Activated T-cell treated with anti-CD3 and anti-CD28 coated beads, Interleukin-2, amount 50 U/mL, for 72 hours (primary cell): ENCODE measurements at places on chromosomes 12 and 14.

GRCh38 chr12:93223440-93224426, 154.0 kb upstream of the NUDT4 start:
- no peak overlapping the region for H3K27ac ChIP-seq
- H3K4me1 ChIP-seq = no peaks in the 10 kb centered on the region
- no peaks in the 10 kb centered on the region for H3K27me3 ChIP-seq

GRCh38 chr12:126404293-126404881, 1339.2 kb downstream of the AACS start:
- no peak for DNase-seq
- H3K27me3 ChIP-seq = no peaks in the 10 kb centered on the region

GRCh38 chr12:45416126-45416525, 200.2 kb downstream of the ANO6 start:
- H3K4me1 ChIP-seq = peaks cover 7% of the 10 kb centered on the region
- H3K4me3 ChIP-seq = no peak overlapping the region
- H3K27ac ChIP-seq = no peak overlapping the region
- DNase-seq = no peak

DNA sequence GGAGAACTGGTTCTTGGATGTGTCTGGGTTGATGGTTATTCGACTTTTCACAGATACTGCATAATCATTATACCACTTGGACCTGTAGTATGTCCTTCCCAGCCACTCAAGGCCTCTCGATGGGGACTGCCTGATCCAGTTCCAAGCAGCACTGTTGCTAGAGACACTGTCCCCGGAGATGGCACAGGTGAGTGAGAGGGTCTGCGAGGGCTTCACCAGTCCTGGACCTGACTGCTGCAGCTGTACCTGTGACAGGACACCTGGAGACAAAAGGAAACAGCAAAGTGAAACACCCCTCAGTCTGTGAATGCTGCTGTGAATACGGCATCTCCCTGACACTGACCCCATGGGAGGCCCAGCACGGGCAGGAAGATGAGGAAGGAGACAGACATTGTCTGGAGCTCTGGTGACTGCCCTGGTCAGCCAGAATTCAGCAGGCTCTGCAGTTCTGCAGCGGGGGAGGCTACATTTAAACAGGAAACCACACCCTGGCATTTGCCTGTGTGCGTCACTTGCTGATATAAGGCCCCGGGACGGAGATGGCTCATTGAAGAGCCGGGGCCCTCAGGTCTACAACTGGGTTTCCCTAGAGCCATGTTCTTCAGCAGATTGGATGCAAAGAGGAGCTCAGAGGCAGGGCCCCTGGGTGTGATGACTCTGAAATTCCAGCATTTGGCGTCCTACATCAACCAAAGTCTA, 413.6 kb downstream of the TMEM121 start:
- H3K4me1 ChIP-seq = peaks cover 12% of the 10 kb centered on the region
- H3K27me3 ChIP-seq = peaks cover 13% of the 10 kb centered on the region
- peaks cover 9% of the 10 kb centered on the region for H3K36me3 ChIP-seq
- H3K4me3 ChIP-seq = no peak overlapping the region
- no peak for DNase-seq

DNA sequence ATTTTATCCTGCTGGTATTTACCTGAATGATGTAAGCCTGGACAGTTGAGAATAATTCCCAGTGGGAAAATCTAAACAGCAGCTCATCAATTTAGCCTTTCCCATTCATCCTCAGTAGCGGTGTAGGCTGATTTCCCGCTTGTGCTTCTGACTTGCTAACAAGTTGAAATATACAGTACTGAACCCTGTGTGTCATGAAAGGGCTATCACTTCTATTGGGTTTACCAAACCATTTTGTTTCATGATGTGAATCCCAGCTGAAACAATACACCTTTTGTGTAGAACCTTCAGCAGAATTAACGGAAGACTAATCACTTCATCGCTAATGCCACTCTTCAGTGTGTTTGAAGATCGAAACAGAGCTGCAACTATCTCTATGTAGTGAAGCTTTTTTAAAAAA, 88.4 kb downstream of the POLR3B start:
- no peaks in the 10 kb centered on the region for H3K27me3 ChIP-seq
- no peak for DNase-seq
- H3K4me3 ChIP-seq = no peak overlapping the region
- H3K36me3 ChIP-seq = no peaks in the 10 kb centered on the region
- no peak overlapping the region for H3K27ac ChIP-seq

GRCh38 chr14:81521356-81521755, 12.3 kb downstream of the SEL1L start:
- H3K4me3 ChIP-seq = no peak overlapping the region
- no peak for DNase-seq
- H3K4me1 ChIP-seq = peaks cover 44% of the 10 kb centered on the region
- peaks cover 44% of the 10 kb centered on the region for H3K36me3 ChIP-seq
- H3K27me3 ChIP-seq = no peaks in the 10 kb centered on the region

GRCh38 chr12:104520242-104520900, 63.6 kb downstream of the CHST11 start:
- peaks cover 2% of the 10 kb centered on the region for H3K36me3 ChIP-seq
- peaks cover 60% of the 10 kb centered on the region for H3K4me1 ChIP-seq
- no peaks in the 10 kb centered on the region for H3K27me3 ChIP-seq
- H3K4me3 ChIP-seq = no peak overlapping the region
- no peak overlapping the region for H3K27ac ChIP-seq
- DNase-seq = no peak

DNA sequence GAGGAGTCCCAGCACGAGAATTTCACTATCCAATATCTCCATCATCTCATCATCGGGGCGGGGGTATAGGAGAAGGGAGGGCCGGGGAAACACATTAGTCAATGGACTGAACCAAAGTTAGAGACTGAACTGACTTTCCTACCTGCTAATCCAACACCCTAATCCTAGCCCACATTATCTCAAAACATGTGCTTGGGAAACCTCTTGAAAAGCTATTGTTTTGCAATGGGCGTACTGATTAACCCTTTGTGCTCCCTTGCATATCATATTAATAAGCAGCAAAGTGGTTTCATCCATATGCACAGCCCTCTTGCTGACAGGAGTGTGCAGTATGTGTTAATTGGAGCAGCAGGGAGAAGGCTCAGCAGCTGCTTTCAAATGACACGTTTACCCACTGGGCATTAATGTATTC, 125.7 kb upstream of the GRIP1 start:
- no peak overlapping the region for H3K4me3 ChIP-seq
- no peaks in the 10 kb centered on the region for H3K27me3 ChIP-seq
- peaks cover 1% of the 10 kb centered on the region for H3K4me1 ChIP-seq
- no peak for DNase-seq

GRCh38 chr12:76410371-76410770, 62.2 kb upstream of the BBS10 start:
- H3K4me3 ChIP-seq = no peak overlapping the region
- no peak for DNase-seq
- no peaks in the 10 kb centered on the region for H3K36me3 ChIP-seq

DNA sequence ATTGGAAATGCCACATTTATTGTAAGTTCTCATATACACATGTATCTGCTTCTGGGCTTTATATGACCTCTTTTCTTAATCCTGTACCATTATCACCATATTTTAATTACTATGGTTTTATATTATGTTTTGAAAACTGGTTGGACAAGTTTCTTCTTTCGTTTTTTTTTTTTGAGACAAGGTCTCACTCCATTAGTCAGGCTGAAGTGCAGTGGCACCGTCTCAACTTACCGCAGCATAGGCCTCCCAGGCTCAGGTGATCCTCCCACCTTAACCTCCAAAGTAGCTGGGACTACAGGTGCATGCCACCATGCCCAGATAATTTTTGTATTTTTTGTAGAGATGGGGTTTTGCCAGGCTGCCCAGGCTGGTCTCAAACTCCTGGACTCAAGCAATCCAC, 44.6 kb downstream of the GALNT4 start:
- H3K36me3 ChIP-seq = peaks cover 3% of the 10 kb centered on the region
- H3K4me1 ChIP-seq = peaks cover 10% of the 10 kb centered on the region
- no peaks in the 10 kb centered on the region for H3K27me3 ChIP-seq

- H3K4me3 ChIP-seq = peak overlapping the region; percentile 51
- H3K27me3 ChIP-seq = peaks cover 35% of the 10 kb centered on the region
- no peak overlapping the region for H3K27ac ChIP-seq
- peaks cover 46% of the 10 kb centered on the region for H3K4me1 ChIP-seq
- DNase-seq = no peak
- peaks cover 3% of the 10 kb centered on the region for H3K36me3 ChIP-seq
These were observed 28.1 kb upstream of the IL22 start for GRCh38 chr12:68281322-68282077.

GRCh38 chr12:14833952-14834351, 9.4 kb downstream of the ART4 start:
- no peak overlapping the region for H3K4me3 ChIP-seq
- H3K27me3 ChIP-seq = peaks cover 15% of the 10 kb centered on the region
- H3K4me1 ChIP-seq = peaks cover 5% of the 10 kb centered on the region
- no peaks in the 10 kb centered on the region for H3K36me3 ChIP-seq

GRCh38 chr12:103455020-103455763, 40.6 kb downstream of the C12orf42 start:
- H3K27ac ChIP-seq = no peak overlapping the region
- no peaks in the 10 kb centered on the region for H3K36me3 ChIP-seq
- no peaks in the 10 kb centered on the region for H3K27me3 ChIP-seq
- peaks cover 32% of the 10 kb centered on the region for H3K4me1 ChIP-seq

- H3K27me3 ChIP-seq = peaks cover 36% of the 10 kb centered on the region
- no peak for DNase-seq
- peak overlapping the region; percentile 6 for H3K4me3 ChIP-seq
- peak overlapping the region; percentile 21 for H3K27ac ChIP-seq
These were observed 16.0 kb downstream of the FIGNL2 start for GRCh38 chr12:51832354-51833107.

DNA sequence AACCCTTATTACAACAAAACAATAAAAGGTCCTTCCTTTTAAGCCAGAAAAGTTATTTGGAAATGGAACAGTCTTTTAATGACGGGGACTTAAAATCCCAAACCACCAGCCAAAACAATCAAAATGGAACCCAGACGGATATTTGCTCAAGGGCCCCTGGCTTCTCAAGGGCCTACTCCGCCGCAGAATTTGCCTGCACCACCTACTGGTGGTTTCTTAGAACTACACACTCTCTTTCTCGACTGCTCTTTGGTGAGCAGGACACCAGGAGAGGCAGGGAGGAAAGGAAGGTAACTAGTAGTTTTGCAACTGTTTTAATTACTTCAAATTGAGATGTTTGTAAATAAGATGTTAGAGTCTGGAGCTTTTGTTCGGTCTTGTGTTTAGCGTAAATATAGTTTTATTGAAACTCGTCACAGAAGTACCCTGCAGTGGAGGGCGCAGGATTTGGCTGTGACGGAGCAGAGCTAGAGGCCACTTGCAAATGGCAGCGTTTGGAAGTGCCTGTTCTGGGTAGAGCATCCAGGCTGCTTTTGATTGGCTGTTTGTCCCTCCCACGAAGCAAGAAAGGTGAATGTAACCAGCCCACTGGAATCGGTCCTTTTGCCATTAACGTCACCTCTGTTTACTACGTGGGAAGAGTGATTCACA, 238.5 kb downstream of the CACNA1C start:
- no peak overlapping the region for H3K4me3 ChIP-seq
- peaks cover 11% of the 10 kb centered on the region for H3K4me1 ChIP-seq
- peak; percentile 56 for DNase-seq
- peaks cover 5% of the 10 kb centered on the region for H3K27me3 ChIP-seq

DNA sequence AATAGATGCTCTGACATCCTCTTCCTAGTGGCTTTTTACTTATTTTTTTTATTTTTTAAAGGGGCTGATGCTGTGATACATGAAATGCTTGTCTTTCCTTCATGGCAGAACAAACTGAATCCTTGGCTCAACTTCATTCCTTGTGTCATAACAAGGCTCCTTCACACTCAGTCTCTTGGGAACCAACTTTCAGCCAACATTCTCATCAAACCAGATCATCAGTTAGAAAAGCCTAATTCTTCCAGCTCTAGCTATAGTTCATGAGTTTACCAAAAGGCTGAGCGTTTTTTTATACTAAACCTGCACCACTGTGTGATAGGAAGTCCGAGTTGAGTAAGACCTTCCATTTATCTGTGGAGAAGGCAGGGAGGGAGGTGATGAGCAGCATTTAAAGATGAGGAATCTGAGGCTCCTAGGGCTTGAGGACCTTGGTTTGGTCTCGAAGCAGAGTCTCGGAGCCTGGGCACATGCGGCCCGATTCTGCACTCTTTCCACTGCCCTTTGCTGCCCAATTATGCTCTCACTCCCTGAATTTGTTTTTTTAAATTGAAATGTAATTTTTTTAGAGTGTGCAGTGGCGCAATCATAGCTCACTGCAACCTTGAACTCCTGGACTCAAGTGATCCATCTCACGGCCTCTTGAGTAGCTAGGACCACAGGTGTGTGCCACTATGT, 8.2 kb downstream of the GPRC5D start:
- no peak for DNase-seq
- no peak overlapping the region for H3K4me3 ChIP-seq
- no peaks in the 10 kb centered on the region for H3K27me3 ChIP-seq
- peaks cover 8% of the 10 kb centered on the region for H3K4me1 ChIP-seq
- no peaks in the 10 kb centered on the region for H3K36me3 ChIP-seq

DNA sequence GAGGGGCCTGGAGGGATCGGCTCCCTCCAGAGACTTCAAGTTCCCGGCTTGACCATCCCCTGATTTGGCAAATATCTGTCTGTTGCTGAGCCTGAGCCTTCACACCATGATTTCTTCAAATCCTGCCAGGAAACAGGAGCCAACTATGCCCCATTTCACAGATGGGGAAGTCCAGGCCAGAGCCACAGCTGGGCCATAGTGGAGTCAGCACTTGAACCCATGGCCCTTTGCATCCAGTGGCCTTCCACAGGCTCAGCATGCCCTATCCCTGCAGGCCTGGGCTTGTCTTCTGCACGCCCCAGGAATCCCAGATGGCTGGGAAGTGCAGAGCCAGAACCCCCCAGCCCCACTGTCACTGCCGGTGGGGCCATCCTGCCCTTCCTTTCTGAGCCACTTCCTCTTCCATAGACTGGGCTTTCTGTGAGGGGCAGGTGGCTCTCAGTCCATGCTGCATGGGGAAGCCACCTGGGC, 44.9 kb downstream of the CYP46A1 start:
- H3K27ac ChIP-seq = no peak overlapping the region
- H3K4me3 ChIP-seq = no peak overlapping the region
- no peaks in the 10 kb centered on the region for H3K36me3 ChIP-seq
- peaks cover 27% of the 10 kb centered on the region for H3K27me3 ChIP-seq
- DNase-seq = no peak
- no peaks in the 10 kb centered on the region for H3K4me1 ChIP-seq

DNA sequence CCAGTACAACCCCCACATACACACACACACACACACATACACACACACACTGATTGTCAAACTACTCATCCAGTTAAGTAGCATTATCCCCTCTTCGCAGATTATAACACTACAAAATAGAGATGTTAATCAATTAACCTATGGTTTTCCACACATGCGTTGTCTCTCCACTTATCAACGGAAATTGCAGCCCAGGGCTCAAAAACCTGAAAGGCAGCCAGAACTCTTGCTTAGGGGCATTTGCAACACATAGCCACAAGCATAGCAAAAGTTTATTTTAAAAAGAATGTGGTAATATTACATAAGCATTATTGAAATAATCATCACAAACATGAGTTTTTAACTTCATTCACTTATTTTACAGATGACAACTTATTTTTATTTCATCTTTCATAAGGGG, 265.8 kb downstream of the SLC16A7 start:
- no peak overlapping the region for H3K27ac ChIP-seq
- no peaks in the 10 kb centered on the region for H3K4me1 ChIP-seq
- no peaks in the 10 kb centered on the region for H3K27me3 ChIP-seq
- no peak for DNase-seq

- no peak overlapping the region for H3K27ac ChIP-seq
- no peaks in the 10 kb centered on the region for H3K36me3 ChIP-seq
- peaks cover 12% of the 10 kb centered on the region for H3K27me3 ChIP-seq
- DNase-seq = no peak
- no peaks in the 10 kb centered on the region for H3K4me1 ChIP-seq
These were observed 107.1 kb upstream of the WSCD2 start for GRCh38 chr12:108021949-108022522.

GRCh38 chr14:88748288-88748687, 44.5 kb downstream of the EML5 start:
- peaks cover 2% of the 10 kb centered on the region for H3K36me3 ChIP-seq
- DNase-seq = no peak
- H3K27me3 ChIP-seq = no peaks in the 10 kb centered on the region
- H3K27ac ChIP-seq = no peak overlapping the region
- no peaks in the 10 kb centered on the region for H3K4me1 ChIP-seq
- no peak overlapping the region for H3K4me3 ChIP-seq
